ENCODE measurements at places on chromosomes 2 and 18. TPM values are rescaled to one million over a fixed set of nuclear protein-coding genes. Genes with fewer than 3 reads are reported as not detected.
A peak's percentile ranks its signal among the peaks of the same experiment; 100 is the strongest.

GRCh38 chr2:157283468-157283867 lies 26.0 kb downstream of the GALNT5 start:
- DNase-seq: no peak

DNA sequence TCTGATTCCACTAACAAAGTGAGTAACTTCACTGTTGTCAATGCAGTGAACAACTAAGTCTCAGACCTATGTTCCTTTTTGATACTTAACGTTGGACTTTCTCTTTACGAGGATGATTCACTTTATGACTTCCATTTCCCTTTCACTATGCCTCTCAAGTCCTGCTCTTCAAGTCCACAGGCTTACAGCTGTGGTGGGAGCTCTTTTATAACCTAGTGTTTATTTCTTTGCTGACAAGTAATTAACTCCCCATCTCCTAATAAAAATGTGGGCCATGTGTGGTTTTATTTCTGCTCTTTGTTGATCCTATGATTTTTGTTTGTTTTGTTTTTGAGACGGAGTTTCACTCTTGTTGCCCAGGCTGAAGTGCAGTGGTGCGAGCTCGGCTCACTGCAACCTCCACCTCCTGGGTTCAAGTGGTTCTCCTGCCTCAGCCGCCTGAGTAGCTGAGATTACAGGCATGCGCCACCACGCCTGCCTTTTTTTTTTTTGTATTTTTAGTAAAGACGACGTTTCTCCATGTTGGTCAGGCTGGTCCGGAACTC lies 142.1 kb downstream of the USP34 start:
- DNase-seq: no peak

GRCh38 chr2:232042911-232043574 lies 81.5 kb downstream of the DIS3L2 start:
- DNase-seq: no peak

Gene IWS1
- 37.7 TPM for total RNA-seq

GRCh38 chr2:176063958-176064357 lies 19.8 kb downstream of the EVX2 start:
- DNase-seq: no peak

DNA sequence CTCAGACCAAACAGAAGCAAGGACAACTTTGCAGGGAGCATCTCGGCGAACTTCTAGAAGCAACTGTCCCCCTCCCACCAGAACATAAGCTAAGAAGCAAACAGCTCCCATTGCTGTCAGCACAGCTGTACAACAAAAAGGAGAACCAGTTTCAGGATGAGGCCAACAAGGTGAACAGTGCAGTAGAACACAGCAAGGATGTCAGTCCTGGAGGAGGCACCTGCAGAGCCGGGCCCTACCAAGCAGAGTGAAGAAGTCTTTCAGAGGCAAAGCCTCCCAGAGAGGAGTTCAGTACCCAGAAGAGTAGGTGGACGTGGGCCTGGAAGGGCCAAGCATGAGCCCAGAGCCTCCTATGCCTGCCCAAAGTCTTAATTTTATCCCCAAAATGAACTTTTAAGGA lies 1.0 kb downstream of the PASK start:
- DNase-seq: no peak

GRCh38 chr18:8610459-8610851 lies 1.2 kb downstream of the RAB12 start:
- DNase-seq: no peak

Gene CRYGC
- total RNA-seq: not detected

GRCh38 chr2:70748002-70748784 lies 19.8 kb downstream of the ADD2 start:
- no peak for DNase-seq

Gene SCN2A
- total RNA-seq: 1.7 TPM

Gene RAX
- not detected for total RNA-seq

Gene SLC19A3
- 87.4 TPM for total RNA-seq

Gene SCN3A
- total RNA-seq: 0.43 TPM

DNA sequence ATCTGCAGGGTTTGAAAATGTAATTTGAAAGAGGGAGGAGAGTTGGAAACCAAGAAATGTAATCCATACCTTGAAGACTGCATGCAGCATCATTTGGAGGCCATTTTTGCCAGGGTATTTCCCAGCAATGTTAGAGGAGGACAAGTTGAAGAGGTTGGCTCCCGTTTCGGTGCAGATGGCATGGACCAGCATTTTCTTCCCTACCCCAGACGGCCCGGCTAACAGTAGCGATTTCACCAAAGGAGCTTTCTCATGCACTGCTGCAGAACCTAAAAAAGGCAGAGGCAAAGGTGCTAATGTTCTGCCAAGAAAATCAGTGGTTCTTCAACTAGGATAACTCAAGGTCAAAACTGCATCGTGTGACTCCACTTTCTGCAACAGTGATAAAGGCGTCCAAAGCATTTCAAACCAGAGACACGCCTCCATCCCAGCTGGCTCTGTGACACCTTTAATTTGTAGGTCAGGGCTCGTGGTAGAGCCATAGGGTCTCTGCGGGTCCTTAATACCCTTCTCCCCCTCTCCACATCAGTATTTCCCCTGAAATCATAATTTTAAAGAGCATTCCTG lies 99.6 kb upstream of the ASB18 start:
- DNase-seq: no peak

DNA sequence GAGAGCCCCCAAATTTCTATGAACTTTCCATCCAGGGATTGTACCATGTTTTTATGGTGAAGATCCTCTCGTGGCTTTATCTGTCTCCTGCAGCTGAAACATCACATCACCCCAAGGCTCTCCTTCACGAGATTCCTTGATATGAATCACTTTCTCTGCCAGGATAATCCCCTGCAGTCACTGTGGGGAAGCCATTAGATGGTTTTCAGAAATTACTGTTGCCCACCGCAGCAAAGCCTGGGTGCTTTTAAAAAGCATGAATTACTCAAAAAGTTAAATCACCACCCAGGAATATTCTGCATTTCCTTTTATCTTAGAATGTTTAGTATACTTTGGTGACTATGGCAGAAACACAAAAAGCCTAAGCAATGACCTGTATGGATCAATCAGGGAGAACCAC lies 428.4 kb upstream of the SLC14A2 start:
- no peak for DNase-seq

GRCh38 chr2:166803373-166804000 lies 84.8 kb upstream of the XIRP2 start:
- no peak for DNase-seq

Gene PRSS56
- total RNA-seq: not detected

Gene IL1RL2
- total RNA-seq: 2.3 TPM

DNA sequence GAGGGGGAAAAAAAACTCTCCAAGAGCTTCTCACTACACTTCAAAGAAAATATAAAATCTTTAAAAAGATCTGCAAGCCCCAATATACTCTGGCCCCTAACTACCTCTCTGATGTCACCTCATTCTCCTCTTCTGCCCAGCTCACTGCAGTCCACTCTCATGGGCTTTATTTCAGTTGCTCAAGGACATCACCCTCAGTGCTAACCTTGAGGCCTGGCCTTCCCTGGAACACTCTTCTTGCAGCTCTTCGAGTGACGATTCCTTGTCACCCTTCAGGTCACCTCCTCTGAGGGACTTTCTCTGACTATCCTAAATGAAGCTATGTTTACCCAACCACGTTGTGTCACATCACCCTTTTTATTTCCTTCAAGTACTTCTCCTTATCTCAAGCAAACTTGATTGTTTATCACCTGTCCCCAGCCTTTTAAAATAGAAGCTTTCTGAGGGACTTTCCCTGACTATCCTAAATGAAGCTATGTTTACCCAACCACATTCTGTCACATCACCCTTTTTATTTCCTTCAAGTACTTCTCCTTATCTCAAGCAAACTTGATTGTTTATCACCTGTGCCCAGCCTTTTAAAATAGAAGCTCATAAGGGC lies 10.4 kb downstream of the RTTN start:
- no peak for DNase-seq

Gene C2orf66
- total RNA-seq: not detected

Gene ARL5A
- 48.1 TPM for total RNA-seq

- DNase-seq: peak; percentile 58
Measured at GRCh38 chr2:179264368-179265081, at the start of gene SESTD1. Gene SESTD1 (minus strand): TSS chr2:179264832. CDS start chr2:179191841, 72,991 bp downstream.

GRCh38 chr2:55140316-55141219 lies 90.3 kb upstream of the RTN4 start:
- no peak for DNase-seq

GRCh38 chr2:204550751-204551511 lies 5.7 kb downstream of the PARD3B start:
- DNase-seq: no peak

DNA sequence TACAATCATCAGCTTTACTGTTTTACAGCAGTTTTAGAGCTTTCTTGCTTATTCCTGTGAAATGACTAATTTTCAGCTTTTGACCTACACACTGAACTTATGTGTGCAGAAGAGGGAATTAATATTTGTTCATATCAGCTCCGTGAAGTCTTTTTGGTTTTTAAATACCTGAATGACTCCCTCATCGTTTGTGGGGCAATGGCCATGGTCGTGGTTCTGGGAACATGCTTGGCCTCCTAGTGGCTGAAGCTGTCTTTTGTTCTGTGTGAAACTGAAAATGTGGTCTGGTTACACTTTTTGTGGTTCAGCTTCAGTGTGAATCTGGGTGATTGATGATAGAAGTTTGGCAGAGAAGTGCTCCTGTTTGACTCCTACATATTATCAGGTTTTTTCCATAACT lies 408.1 kb downstream of the THSD7B start:
- DNase-seq: no peak

All from mucosa of gallbladder (tissue), 1 donor.